ENCODE measurements at places on chromosomes 16 and 17.

GRCh38 chr17:71681427-71682173, 439.2 kb upstream of the SOX9 start:
- DNase-seq = no peak

DNA sequence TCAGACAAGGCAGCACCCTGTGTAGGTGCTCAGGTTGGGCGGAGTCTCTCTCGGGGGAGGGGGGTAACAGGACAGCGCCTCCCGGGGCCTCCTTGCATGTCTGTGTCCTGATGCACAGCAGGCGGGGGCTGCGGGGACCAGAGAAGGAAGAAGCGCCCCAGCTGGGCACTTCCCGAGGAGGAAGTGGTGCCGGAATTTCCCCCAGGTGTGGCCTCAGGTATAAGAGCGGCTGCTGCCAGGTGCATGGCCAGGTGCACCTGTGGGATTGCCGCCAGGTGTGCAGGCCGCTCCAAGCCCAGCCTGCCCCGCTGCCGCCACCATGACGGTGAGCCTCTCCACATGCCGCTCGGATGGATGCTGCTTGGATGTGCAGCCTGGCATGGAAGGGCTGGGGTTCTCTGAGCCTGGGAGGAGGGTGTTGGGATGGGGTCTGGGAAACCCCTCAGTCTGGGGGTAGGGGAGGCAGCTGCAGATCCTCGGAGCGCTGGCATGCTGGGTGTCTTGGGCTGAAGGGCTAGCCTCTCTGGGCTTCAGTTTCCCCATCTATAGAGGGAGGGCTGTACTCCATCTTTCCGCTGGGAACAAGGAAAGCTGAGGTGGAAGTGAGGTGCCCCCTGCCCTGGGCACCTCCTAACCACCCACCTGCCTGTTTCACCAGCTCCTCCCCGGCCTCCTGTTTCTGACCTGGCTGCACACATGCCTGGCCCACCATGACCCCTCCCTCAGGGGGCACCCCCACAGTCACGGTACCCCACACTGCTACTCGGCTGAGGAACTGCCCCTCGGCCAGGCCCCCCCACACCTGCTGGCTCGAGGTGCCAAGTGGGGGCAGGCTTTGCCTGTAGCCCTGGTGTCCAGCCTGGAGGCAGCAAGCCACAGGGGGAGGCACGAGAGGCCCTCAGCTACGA, at the start of gene IL17C:
Gene IL17C, plus strand, starts transcription at position 250 of the 908 bp plus-strand sequence. Its CDS starts 70 bp downstream, at position 320.
- DNase-seq = no peak

DNA sequence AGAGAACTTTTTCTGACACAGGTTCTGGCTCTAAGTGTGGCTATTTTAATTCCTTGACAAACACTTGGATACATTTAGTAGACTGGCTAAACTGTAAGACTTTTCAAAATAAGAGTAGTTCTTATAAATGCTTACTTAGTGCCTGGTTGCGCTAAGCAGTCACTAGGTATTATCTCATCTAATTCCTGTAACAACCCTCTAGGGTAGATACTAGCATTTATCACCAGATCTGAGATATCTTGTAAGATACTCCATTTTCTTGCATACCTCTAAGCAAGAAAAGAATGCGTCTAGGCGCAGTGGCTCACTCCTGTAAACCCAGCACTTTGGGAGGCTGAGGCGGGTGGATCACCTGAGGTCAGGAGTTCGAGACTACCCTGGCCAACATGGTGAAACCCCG, 131.2 kb downstream of the CMIP start:
- no peak for DNase-seq

GRCh38 chr16:31002250-31002700, 8.2 kb downstream of the STX1B start:
- DNase-seq = no peak

DNA sequence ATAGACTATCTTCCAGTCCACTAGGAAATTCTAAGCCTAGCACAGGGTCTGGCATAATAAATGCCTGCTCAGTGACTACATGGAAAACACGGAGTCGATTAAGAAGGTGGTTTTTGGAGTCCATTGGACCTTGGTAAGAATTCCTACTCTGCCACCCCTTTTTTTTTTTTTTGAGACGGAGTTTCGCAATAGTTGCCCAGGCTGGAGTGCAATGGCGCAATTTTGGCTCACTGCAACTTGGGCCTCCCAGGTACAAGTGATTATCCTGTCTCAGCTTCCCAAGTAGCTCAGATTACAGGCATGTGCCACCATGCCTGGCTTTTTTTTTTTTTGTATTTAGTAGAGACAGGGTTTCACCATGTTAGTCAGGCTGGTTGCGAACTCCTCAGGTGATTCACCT, 123.2 kb downstream of the HS3ST2 start:
- DNase-seq = no peak

GRCh38 chr16:35862242-35862641, 2402.8 kb downstream of the TP53TG3F start:
- no peak for DNase-seq

DNA sequence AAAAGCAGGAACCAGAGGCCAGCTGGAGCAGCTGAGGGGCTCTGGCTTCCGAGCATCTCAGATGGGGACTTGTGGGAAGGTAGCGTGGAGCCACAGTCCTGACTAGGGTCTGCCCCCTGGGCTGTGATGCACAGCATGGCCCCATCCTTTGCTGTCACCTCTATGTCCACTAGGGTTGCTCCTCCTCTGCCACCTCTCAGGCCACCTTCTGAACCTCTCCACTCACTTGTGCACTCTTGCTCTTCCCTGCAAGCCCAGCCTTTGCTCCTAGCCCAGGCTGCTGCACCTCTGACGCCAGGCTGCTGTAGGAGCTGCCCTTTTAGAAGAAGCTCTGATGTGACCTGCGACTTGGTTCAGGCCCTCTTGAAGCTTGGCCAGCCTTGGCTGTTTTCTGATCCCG, 24.3 kb upstream of the SMPD3 start:
- no peak for DNase-seq

GRCh38 chr17:39400547-39401411, 647 bp downstream of the FBXL20 start:
- DNase-seq = no peak

GRCh38 chr17:65099941-65100315, 37.2 kb upstream of the RGS9 start:
- peak; percentile 20 for DNase-seq

GRCh38 chr17:8393470-8394231, 4.0 kb downstream of the RNF222 start:
- DNase-seq = no peak

DNA sequence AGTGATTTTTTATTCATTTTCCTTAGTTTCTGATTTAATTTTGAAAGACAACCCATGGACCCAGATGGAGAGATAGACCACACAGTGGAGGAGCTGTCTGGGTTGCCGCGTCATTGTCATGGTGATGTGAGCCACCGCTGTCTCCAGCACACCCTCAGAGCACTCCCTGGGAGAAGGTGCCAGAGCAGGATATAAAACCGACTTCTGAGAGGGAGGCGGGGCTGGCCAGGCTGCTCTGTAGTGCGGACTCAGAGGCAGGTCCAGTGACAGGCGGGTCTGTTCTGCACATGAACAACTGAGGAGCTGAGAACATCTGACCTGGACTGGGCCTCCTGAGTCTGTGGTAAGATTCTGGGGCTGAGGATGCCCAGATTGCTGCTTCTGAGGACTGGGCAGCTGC, 216.3 kb upstream of the NLRP1 start:
- DNase-seq = no peak

GRCh38 chr16:30379158-30379783, 3.1 kb downstream of the SEPTIN1 start:
- DNase-seq = no peak

- no peak for DNase-seq
Measured at GRCh38 chr16:3836641-3837040, 43.9 kb downstream of the CREBBP start.

- no peak for DNase-seq
Measured at GRCh38 chr17:57329380-57330214, 73.3 kb downstream of the MSI2 start.

GRCh38 chr17:75004371-75004770, 8.1 kb upstream of the MRPL58 start:
- DNase-seq = no peak

Data from stimulated activated CD8-positive, alpha-beta memory T cell treated with anti-CD3 and anti-CD28 coated beads, Interleukin-7, amount 100 ng/mL, for 1 hour (primary cell).